ENCODE measurements at places on chromosomes 7 and 10.

- DNase-seq, result no peak
Observed at GRCh38 chr10:61163403-61163802, 219.4 kb upstream of the RHOBTB1 start.

- DNase-seq, result no peak
Observed at GRCh38 chr7:69698109-69698825, 100.0 kb downstream of the AUTS2 start.

- DNase-seq, result no peak
Observed at GRCh38 chr7:149457766-149458165, 3.1 kb downstream of the ZNF777 start.

DNA sequence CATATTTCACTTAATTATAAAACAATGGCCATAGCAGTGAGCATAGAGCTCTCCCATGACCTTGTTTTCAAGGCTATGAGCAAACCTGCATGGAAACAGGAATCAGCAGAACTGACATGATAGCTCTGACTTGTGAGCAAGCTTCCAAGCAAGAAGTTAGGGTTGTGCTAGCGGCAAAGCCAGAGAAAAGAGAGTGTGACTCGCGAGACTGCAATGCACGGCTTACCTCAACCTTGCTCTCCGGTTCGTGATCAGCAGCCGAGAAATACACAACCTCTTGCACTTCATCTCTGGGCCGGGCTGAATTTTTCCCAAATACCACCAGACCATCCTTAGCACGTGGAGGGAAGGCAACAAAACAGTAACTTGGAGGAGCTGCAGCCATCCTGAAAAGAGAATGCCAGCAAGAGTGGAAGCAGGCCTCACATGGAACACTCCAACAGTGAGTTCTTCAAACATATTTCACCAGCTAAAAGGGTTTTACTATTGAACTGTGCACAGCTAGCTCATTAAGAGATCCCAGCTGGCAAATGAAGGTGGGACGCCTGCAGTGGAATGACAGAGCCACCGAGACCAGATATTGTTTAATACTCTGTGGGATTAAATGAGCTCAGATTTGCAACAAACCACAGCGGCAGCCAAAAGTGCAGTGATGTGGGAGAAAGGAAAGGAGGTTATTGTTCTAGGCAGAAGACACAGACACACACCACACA, 20.8 kb downstream of the SCRN1 start:
- DNase-seq, result no peak

- DNase-seq, result no peak
Observed at GRCh38 chr10:113480851-113481502, 71.9 kb upstream of the HABP2 start.

DNA sequence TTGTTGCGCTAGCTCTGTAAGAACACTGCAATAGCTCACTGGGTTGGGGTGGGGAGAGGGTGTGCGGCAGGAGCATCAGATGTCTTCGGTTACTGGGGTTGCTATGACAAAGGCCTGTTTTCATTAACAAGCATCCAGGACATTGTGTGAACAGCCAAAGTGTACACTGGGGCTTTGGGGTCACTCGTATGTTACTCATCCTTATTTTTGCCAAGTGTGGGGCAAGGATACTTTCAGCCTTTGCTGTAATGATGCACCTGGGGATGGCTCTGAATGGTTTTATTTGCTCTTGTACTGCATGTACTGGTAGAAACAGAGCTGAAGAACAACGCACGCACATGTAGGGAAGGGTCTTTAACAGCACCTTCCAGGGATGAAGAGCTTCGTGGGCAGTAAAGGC, 73.0 kb upstream of the AFAP1L2 start:
- no peak for DNase-seq

DNA sequence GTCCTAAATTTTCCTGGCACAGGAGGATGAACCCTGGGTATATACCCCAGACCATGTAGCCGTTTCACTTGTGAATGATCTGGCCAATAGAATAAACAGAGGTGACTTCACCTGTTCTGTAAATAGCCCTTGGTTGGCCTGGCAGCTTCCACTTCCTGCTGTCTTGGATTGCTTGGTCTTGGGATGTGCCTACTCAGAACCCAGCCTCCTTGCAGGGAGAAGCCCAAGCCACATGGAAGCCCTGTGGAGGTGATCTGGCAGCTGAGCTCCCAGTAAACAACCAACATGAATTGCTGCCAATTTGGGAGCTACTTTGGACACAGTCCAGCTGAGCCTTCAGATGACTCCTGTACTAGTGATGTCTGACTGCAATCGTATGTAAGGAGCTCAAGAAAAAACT, 4.8 kb upstream of the RAPGEF5 start:
- no peak for DNase-seq

- DNase-seq, result no peak
Observed at GRCh38 chr7:128271942-128272481, 30.9 kb downstream of the LEP start.

- DNase-seq, result no peak
Observed at GRCh38 chr7:19239951-19240350, 94.7 kb upstream of the FERD3L start.

DNA sequence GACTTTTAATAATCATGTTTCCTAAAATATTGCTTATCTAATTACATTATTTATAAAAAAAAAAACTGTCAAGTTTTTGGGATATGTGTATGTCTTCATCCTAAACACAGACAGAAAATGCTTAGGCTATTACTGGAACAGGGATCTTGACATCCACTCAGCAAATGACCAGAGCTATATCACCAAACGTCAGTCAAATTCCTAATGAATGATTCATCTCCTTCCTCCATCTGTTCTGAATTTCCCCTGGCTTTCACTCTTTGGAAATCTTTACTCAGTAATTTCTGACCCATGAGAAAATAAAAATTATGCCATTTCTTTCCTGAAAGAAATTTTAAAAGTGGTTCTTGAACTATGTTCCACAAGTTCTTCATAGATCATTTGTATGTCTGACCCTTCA, 552.4 kb upstream of the KCND2 start:
- no peak for DNase-seq

- no peak for DNase-seq
Observed at GRCh38 chr10:133242611-133243356, 5.1 kb downstream of the VENTX start.

DNA sequence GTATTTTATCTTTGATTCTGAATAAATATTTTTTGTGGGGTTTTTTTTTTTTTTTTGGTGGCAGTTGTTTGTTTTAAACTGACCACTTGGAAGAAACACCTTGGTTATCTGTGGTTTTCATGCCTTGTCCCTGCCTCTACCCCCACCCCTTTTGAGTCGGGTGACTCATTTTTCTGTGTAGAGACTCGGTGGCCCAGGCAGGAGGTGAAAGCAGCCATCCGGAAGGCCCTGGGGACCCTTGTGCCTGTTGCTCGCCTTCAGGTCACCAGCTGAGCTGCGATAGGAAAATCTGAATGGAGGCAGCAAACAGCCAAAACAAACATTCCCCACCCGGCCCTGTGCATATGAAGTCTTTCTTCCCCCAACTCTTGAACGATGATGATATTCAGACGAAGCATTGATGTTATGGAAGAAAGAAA, 22.8 kb downstream of the CYP17A1 start:
- no peak for DNase-seq

- no peak for DNase-seq
Observed at GRCh38 chr10:103676851-103677417, 178.4 kb downstream of the SH3PXD2A start.

DNA sequence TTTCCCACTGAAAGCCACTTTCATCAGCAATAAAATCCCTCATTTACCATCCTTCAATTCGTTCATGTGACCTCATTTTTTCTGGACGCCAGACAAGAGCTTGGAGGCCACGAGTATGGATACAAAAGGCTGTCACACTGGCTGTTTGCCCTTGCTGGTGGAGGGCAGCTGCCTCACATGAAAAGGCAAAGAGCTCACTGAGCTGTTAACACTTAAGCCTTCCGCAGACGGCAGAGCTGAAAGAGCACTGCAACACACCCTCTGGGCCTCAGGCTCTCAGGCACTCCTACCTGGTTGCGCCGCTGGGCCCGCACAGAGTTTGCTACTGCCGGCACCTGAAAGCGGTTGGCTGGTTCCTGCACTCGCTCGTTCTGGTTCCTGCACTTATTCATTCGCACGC, 193.5 kb downstream of the CFTR start:
- DNase-seq, result no peak

GRCh38 chr10:13383399-13383761, 35.3 kb upstream of the SEPHS1 start:
- DNase-seq, result no peak

DNA sequence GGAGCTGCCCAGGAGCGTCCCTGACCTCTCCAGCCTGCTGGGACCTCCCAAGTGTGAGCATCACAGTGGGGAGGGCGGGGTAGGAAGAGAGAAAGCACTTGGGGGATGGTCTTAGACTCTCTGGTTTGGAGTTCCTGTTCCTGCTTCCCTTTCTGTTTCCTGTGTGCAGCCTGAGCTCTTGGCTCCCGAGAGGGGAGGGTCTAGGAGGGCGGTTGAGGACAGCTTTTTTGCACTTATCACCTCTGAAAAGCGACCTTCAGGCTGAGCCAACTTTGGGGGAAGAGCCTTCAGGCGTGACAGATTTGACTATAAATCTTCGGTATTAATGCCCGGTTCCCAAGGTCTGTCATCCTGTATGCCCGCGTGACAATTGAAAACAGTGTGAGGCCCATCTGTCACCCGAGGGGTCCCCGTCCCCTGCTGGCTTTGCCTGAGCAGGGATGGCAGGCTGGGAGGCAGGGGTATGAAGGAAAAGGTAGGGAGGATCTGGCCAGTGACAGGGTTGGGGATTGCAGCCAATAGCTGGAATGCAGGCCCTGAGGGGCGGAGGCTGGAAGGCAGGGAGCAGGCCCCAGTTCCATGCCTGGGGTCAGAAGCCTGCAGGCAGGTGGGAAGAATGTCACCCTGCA, 78.6 kb downstream of the CDH23 start:
- no peak for DNase-seq

DNA sequence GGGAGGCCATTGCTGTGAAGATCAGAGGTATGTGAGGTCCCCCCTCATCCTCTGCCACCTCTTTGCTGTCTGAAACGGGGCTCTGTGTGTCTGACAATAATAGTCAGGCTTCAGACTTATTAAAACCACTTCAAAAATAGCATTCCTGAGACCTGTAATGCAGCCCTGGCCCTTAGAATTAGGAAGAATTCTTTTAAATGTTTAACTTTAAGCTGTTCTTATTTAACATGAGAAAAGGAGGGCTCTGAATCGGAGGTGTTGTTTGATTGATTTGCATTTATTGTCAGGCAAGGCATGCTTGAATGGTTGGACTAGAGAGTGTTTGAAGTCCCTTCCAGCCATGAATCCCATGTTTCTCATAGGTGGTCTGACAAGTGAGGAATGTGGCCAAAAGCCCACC, 52.5 kb downstream of the AKR1B1 start:
- DNase-seq, result no peak

DNA sequence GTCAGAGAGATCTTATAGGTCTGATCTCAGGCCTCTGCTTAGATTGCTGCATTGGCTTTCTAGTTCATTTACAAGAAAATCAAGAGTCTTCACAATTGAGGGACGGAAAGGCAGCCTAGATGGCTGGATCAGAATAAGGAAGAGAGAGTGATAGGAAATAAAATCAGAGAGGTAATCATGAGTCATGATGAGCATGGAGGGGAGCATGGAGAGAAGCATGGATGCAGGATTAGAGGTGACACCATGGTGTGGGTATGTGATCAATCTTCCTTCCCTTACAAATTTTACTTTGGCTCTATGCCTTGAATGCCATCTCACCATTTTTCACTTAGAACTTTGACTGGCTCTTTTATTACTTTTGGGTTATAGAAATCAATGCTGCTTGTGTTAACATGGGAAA, 1.4 kb downstream of the BCCIP start:
- DNase-seq, result no peak

DNA sequence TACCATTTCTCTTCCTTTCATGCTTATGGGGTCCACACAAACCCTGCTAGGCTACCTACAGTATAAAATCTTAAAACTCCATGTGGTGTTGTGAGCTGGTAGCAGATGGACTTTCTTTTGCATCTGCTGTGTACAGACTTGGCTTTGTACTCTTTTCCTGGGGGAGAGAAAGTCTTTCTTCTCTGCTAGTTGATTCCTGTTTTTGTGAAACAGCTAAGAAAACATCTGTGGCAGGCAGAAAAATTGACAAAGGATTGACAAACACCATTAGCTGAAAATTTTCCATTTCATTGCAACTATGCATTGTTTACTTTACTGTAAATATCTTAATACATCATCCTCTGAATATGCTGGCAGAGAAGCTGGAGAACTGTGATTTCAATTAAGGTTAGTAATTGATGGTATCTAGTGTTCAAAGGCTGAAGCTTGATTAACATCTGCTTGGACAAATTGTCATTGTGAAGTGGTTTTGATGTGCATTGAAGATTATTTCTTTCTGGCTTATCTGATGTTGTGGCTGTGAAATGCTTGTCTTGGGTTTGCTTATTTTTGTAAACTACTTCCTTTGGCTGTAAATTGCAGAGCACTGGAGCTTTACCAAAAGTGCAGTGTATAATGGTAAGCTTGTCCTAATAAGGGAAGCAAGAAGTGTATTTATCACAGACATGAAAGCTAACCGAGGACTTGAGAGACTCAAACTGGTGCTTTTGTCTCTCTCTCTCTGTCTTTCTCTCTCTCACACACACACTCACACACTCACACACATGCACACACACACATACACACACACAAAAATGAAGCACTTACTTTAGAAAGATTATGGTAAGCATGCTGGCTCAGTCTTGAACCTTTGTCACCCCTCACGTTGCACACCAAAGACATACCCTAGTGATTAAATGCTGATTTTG, at the start of gene FOXP2:
FOXP2 (plus strand) TSS at position 660 of the 908 bp plus-strand sequence. CDS start 11,697 bp downstream, outside the sequence.
- DNase-seq, result no peak

DNA sequence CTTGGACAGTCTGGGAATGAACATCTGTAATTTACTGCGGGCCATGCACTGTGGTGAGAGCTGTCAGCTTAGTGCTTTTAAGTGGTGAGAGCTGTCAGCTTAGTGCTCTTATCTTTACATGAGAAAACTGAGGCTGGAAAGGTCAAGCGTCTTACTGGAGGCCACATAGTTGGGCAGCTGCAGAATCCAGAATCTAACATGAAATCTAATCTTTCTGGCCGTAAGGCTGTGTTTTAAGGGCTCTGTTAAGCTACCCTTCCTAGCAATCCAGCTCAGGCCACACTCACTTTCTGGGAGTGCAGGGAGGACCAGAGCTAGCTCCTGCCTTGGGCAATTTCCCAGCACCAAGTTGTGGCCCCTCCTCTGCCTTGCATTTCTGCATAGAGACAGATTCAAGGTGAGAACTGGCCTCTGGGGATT, 70.2 kb downstream of the SORCS3 start:
- DNase-seq, result no peak

Measured in activated naive CD4-positive, alpha-beta T cell (primary cell).